ENCODE measurements at places on chromosomes 3 and 15. TPM values are rescaled to one million over a fixed set of nuclear protein-coding genes. Genes with fewer than 3 reads are reported as not detected.

GRCh38 chr15:89299896-89300295, 34.7 kb downstream of the POLG start:
- DNase-seq = no peak

GRCh38 chr3:145739926-145740325, 421.1 kb downstream of the PLOD2 start:
- no peak for DNase-seq

DNA sequence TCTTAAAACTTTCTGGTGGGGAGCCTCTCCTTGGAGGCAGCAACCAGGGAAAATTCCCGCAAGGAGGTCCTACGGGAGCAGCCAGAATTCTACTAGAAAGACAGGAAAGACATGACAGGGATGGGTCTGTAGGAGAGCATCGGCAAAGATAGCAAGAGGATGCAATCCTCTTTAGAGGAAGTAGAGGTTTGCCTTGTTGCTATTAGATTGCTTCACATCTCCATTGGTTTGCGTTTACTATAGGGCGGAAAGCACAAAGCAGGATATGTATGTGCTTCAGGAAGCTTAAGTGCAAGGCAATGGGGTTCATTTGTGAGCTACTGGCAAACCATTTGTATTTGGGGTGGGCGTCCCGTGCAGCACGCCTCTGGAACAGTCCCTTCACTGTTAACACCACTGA, 193.0 kb downstream of the RORA start:
- DNase-seq = no peak

- DNase-seq = no peak
Measured at GRCh38 chr15:73957276-73957675, 31.0 kb downstream of the LOXL1 start.

DNA sequence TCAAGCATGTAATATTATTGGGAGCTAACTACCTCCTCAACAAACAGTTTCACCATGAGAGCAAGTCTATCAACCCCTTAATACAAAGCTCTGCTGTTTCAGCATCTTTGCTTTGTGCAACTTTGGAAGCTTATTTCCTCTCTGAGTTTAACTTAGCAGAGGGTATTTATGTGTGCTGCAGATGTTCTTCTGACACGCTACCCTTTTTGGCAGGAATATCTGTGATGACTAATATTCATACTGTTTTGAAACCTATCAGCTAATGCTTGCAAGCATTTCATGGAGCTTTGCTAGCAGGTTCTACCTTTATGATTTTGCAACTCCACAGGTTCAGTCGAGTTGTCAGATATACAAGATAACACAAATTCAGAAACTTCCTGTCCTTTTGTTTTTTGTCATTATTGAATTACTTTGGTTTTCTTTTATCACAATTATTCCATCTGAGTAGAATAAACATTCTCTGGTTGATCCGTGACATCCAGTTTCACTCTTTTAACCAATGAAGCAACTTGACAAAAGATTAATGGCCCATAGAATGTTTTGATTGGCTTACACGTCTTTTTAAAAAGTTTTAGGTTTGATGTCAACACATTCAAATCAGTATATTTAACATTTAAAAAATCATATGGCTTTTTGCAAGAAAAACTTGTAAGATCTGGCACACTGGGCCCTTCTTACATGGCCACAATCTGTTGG, 1.7 kb upstream of the SLC9A9 start:
- DNase-seq = no peak

- no peak for DNase-seq
Measured at GRCh38 chr3:125019271-125019670, 36.5 kb downstream of the HEG1 start.

DNA sequence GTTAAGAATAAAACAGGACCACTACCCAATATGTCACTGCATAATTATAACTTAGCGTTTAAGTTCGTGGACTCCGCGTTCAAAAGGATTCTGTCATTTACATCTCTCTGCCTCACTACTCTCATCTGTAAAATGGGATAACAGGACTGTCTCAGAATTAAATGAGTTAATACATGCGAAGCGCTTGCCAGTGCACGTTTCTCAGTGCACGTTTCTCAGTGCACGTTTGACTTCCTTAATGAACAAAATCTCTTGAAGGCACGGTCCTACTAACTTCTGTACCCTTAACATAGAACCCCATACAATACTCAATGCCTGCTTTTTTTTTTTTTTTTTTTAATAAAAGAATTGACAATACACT, 499 bp downstream of the RABL3 start:
- DNase-seq = no peak

DNA sequence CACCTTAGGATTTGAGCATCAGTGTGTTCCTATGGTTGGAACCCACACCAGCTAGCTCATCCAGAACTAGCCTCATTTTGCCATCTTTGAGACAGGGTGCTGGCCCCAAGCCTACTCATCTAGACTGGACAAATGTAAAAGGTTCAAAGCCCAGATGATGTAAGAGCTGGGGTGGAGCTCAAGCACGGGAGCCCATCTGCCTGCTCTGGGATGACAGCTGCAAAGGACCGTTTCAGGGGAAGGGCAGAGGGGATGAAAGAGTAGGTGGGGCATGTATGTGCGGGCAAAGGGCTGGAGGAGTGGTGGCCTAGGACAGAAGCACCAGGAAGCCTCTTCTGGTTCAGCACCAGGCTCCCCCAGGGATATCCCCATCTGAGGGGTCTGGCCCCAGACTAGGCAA, 15.8 kb downstream of the CLK3 start:
- no peak for DNase-seq

DNA sequence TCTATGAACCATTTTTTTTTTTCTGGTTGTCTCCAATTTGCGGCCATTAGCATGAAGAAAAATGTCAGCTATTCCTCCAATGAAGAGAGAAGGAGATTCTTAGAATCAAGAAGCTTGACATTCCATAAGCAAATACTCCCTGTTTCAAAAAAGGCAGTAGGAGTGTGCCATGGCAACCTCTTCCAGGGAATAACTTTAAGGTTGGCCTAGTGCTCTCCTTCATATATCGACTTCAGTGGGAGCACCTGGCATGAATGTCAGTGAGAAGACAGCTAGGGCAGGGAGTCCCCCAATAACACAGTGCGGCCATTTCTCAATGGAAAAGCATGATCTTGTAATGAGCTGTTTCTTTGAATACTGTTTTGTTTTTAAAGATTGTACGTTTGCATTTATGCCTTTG, 493.0 kb upstream of the ATP11B start:
- DNase-seq = no peak

- DNase-seq = no peak
Measured at GRCh38 chr3:71128961-71129360, 454.6 kb downstream of the FOXP1 start.

The CCR8 gene
- polyA plus RNA-seq = 50.7 TPM

The CCR4 gene
- polyA plus RNA-seq = 89.1 TPM

The GP9 gene
- not detected for polyA plus RNA-seq

The PRTG gene
- not detected for polyA plus RNA-seq
